ENCODE measurements at places on chromosomes 12 and 14. TPM values are rescaled to one million over a fixed set of nuclear protein-coding genes. Genes with fewer than 3 reads are reported as not detected.

Gene HOMEZ
- 11.2 TPM for polyA plus RNA-seq

Gene KRT6C
- not detected for polyA plus RNA-seq

Gene MYO1H
- polyA plus RNA-seq = not detected

Gene RNASE3
- not detected for polyA plus RNA-seq

Gene PIK3C2G
- not detected for polyA plus RNA-seq

Gene RNU4-1
- not detected for polyA plus RNA-seq

Gene C12orf50
- polyA plus RNA-seq = not detected

Gene TCL1B
- not detected for polyA plus RNA-seq

Gene VDR
- 11.9 TPM for polyA plus RNA-seq

Gene TAS2R42
- not detected for polyA plus RNA-seq

Gene PLEKHH1
- polyA plus RNA-seq = 0.15 TPM

Gene GPR84
- not detected for polyA plus RNA-seq

Gene C14orf93
- 7.8 TPM for polyA plus RNA-seq

Gene KRT78
- not detected for polyA plus RNA-seq

Gene PDE3A
- polyA plus RNA-seq = 0.10 TPM

Gene SYNE2
- polyA plus RNA-seq = 6.1 TPM

Gene NTN4
- 147 TPM for polyA plus RNA-seq

DNA sequence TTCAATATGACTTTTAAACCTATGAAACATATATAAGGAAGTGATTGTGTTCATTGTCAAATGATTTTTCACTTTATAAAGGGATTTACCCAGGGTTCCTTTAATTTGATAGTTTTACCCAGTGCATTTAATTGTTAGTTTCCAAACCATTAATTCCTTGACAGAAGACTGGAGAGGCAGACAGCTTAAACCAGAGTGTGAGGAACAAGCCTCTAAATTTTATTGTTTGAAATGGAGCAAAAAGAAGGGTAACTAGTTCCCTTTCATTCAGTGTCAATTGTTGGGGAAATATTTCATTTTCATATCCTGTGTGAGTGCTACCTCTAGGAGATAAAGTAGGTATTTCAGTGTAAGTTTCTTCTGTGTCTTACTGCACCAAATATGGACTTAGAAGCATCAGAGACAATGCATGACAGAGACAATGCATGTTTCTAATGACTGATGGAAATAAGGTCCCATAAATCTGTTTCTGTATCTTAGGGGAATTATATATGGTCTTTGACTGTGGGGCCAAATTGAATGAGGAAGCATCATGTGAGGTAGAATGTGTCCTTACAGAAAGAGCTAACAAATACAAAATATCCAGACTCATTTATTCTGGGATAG, 120.5 kb downstream of the TMTC2 start:
- DNase-seq = no peak

- DNase-seq = no peak
These were observed 24.4 kb downstream of the TUNAR start for GRCh38 chr14:95901054-95901453.

GRCh38 chr12:129791396-129791795, 112.4 kb downstream of the TMEM132D start:
- no peak for DNase-seq

GRCh38 chr14:30240018-30240417, 312.4 kb upstream of the PRKD1 start:
- no peak for DNase-seq

DNA sequence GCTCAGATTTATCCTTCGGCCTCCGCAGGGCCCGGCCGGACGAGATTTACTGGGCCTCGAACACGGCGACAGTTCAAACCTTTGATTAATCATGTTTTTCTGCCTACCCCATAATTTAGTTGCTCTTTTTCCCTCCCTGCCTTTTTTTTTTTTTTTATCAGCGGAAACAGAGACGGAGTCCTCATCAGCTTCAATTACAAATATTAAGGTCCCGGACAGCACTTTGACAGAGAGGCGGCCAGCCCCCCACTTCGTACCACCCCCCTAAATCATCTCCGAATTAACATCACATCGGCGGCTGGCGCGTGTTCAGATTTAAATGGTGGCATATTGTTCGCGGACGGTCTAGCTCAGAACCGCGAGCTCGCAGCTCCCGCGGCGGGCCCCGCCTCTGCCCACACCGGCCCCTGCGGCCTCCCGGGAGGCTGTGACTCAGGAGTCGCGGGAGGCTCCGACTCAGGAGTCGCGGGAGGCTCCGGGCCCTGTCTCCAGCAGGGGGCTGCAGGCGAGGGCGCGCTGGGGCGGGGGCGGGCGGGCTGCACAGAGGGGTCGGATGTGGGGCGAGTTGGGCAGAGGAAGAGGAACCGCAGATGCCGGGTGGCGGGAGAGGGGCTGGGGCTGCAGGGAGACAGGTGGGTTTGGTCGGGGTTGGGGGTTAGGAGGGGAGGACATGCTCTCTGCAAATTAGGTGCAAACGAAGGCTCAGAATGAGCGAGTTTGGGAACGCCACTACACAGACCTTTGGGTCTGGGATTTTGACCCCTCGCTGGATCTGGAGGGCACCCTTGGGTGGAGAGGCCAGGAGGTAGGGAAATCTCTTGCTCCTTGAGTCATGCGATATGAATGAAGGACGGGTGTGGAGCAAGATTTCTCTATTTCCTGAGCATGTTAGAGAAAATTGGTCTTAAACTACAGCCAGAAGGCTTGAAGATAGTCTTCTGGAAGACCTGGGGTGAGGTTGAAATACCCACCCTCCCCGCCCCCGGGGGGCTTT, 19.6 kb upstream of the ATP5MC2 start:
- DNase-seq = no peak

- DNase-seq = no peak
These were observed 26.5 kb downstream of the NUAK1 start for GRCh38 chr12:106112145-106112821.

DNA sequence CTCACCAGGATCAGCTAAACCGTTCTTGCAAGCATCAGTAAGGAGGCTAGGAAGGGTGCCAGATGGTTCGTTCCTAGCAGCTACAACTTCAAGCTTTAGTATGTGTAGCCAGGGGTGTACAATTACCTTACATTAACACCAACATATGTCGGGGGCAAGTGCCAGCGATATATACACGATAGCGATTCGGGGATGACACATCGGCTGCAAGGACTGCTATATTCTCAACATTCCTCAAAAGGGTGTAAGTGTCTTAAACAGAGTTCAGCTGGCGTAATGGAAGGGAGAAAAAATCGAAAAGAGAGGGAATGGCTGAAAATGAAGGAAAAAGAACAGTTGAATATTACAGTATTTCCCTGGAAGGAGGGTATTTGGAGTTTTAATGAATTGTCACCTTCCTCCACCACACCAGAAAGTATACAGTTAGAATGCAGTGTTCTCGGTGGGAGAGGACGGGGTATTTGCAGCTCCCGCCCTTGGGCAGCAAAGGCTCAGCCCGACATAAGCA, 545 bp downstream of the LIMA1 start:
- DNase-seq = peak; percentile 65

DNA sequence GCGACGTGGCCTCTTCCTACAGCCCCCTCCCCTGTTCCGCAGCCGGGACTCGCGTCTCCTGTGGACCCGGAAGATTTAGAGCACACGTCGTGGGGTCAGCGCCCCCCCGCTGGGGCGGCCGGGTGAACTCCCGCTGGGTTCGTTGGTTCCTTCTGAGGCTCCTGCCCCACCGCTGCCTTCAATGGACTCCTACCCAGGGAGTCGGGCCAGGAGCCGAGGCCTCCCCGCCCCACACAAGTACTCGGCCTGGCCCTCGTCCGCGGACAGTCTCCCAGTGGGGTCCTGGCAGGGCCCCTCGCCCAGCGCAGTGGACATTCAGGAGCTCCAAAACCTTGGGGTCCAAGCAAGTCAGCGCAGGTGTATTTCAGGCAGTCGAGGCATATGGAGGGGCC, 1.2 kb downstream of the MMP17 start:
- DNase-seq = no peak

GRCh38 chr12:41970744-41971143, 173.9 kb downstream of the GXYLT1 start:
- DNase-seq = no peak

GRCh38 chr12:95380997-95381786, 92.8 kb upstream of the METAP2 start:
- DNase-seq = no peak

DNA sequence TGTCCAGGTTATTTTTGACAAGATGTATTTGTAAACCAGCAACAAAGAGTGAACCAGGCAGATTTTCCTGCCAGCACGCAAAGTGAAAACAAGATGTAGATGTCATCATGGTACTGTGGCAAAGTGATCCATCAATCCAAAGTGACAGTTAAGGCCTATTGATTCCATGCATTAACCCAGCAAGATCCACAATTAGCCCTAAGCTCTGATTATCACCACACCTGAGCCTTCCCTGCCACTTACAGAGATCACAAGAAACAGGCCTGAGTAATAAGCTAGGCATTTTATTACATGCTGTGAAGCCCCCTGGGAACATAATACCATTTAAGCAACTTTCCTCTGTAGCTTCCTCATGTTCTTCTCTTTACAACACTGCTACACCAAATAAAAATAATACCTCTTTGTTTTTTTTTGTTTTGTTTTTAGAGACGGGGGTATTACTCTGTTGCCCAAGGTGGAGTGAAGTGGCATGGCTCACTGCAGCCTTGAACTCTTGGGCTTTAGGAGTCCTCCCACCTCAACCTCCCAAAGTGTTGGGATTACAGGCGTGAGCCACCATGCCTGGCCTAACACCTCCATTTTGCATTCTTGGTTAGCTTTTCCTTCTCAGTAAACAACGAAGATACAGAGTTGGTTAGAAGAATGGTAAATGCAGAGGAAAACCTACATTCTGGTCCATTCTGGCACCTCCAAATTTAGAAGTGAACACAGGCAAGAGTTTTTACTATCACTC, 85.5 kb downstream of the STON2 start:
- DNase-seq = no peak

DNA sequence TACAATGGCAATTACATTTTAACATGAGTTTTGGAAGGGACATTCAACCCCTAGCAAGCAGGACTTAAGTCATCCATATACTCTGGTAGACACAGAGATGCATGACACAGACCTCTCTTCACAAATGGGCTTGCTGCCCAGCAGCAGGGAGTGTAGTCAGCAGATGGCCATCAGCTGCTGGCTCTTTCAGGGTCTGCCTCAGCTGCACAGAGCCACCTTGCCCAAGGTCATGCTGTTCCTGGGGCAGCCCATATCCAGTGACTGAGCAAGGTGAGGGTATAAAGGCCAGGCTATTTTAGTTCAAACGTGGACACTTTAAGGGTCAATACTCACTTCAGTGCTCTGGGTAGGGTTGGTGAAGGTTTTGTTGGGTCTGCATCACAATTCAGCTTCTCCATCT, 58.3 kb upstream of the JDP2 start:
- no peak for DNase-seq

DNA sequence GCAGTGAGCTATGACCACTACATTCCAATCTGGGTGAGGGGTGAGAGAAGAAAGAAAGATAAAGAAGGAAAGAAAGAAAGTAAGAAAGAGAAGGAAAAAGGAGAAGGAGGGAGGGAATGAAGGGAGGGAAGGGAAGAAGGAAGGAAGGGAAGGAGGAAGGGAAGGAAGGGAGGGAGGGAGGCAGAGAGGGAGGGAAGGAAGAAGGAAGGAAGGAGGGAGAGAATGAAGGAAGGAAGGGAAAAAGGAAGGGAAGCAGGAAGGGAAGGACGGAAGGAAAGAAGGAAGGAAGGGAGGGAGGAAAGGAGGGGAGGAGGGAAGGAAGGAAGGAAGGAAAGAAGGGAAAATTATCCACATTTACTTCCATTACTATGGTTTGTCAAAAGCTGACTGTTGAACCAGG, 39.4 kb upstream of the HOXC13 start:
- no peak for DNase-seq

- no peak for DNase-seq
These were observed 135.7 kb downstream of the SCARB1 start for GRCh38 chr12:124727922-124728321.

- no peak for DNase-seq
These were observed 19.3 kb downstream of the TRPV4 start for GRCh38 chr12:109813810-109814416.

GRCh38 chr14:57889245-57889644, 23.4 kb upstream of the SLC35F4 start:
- DNase-seq = no peak

- DNase-seq = peak; percentile 27
These were observed at the start of gene SALL2 for GRCh38 chr14:21525962-21526671. Gene SALL2 (minus strand): TSS chr14:21526346. CDS start chr14:21526127, 219 bp downstream.

GRCh38 chr12:124039276-124039675, 66.3 kb downstream of the ZNF664 start:
- DNase-seq = peak; percentile 4

DNA sequence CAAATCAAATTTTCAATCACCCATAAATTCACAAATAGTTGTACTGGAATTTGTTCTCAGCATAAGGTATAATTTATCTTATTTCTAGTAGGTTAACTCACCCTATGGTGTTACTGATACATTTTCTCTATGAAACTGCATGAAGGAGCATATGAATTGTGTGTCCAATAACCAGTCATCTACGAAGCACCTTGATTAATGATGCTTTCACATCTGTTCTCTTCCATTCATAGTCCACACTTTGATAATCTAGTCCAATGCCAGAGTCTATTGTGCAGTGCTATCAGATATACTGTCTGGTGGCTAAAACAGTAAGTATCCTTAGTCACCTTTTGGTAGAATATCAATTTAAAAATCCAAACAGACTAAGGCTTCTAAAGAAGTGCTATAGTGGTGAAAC, 876.0 kb downstream of the RPS29 start:
- DNase-seq = no peak

DNA sequence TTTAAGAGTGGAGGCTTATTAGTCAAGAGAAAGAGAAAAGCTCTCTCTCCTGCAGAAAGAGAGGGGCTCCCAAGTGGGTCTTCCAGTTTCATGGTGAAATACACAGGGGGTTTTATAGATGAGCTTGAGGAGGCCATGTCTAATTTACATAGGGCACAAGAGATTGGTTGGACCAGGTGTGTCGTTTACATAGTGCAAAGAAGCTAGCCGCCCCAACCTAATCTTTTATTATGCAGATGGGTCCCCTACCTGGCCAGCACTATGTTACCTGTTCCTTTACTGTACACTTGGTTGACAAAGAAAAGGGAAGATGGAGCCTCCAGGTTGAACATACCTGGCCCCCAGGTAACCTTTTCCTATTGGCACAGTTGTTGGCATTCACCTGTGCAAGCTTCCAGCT, 195.0 kb downstream of the PIK3C2G start:
- no peak for DNase-seq

- no peak for DNase-seq
These were observed 226.0 kb downstream of the AEBP2 start for GRCh38 chr12:19665121-19665900.

DNA sequence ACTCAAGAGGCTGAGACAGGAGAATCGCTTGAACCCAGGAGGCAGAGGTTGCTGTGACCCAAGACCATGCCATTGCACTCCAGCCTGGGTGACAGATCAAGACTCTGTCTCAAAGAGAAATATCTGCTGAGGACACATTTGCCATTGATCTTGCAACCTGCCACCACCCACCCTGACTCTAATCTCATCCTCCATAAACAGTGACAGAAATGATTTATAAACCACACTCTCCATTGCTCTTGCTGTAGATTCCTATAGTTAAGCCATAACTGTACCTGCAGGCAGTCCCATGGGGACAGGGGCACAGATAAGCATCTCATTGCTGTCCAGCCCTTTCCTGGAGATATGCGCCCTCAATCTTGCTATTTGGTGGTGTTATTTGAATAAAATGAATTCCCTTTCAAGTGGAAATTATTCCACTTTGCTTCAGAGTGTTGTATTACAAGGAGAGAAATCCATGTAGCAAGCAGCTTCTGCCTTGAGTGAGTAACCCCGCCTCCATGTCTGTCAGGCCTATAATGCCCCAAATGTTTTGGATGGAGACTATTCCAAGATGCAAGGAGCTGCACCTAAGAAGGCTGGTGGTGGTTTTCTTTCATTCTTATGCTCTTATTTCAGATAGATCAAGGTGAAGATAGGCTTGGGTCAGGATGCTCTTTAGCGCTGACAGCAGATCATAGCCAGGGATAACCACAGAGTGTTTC, 3.0 kb upstream of the ZDHHC22 start:
- DNase-seq = no peak

Measured in AG04450 (cell line).